Right hindlimb (tissue), 1 donor: ENCODE measurements at places on chromosomes 6 and 20.
A peak's percentile ranks its signal among the peaks of the same experiment; 100 is the strongest.

- DNase-seq, result no peak
Observed at GRCh38 chr6:39576556-39577303, 148.5 kb downstream of the KIF6 start.

DNA sequence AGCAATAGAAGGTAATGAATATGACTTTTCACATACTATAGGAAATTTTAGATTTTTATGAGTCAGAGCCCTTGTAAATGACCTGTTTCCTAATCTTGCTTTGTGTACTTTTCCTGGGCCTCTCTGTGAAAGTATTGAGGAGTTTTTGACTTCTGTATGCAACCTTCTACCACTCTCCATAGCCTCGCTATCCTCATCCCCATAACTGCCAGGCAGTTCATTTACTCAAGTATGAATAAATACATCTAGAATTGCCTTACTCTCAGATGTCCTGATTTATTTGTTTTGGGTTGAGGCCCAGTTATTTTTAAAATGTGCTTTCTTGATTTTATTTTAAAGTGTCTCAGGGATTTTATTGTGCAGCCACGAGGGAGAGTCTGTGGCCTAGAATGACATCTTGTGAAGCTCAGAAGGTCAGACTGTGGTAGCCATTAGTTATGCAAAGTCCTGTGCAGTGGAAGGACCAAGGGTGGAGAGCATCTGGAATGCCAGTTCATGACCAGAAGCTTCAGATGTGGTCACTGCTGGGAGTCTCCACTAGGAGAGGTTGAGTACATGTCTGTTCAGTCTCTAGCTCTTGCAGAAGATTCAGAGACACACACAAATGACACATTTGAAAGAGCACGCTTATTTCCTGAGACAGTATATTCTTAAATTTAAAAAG is 346.2 kb upstream of the IMPG1 start:
- peak; percentile 19 for DNase-seq

DNA sequence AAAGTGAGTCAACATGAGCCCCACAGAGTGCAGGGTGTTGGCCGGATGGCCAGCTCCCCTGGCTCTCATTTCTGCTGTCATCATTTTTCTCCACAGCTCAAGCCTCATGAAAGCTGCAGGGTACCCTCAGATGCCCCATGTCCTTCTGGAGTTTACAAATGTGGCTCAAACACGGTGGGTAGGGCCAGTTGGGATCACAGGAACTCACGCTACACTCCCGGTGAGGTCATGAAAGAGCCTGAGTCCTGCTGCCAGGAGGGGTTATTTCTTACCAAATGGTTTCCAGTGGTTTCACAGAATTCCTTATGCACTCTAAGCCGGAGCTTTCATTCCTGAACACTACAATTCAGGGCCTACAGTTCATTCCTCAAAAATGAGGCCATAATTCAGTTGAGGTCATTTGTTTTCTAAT is 78.7 kb downstream of the TMEM170B start:
- no peak for DNase-seq

- DNase-seq, result no peak
Observed at GRCh38 chr6:6436946-6437345, 116.5 kb upstream of the F13A1 start.

- DNase-seq, result no peak
Observed at GRCh38 chr6:129191235-129191634, 308.3 kb downstream of the LAMA2 start.

DNA sequence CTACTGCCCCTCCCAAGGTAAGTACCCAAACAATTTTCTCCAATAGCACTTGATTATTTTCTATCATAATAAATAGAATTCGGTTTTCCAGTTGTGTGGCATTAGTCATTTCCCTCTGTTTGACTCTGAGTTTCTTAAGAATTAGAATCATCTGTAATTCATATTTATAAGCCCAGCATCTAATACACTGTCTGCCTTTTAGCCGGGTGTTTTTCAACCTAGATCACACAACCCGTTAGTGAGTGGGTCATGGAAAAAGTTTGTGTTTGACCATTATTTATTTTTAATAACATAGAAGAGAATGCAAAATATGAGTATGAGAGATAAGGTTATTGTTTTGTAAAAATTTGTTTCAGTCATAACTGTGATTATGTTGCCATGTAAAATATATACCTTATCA is 701.6 kb downstream of the RFPL4B start:
- DNase-seq, result no peak

- no peak for DNase-seq
Observed at GRCh38 chr6:21949211-21949801, 347.5 kb downstream of the PRL start.

- no peak for DNase-seq
Observed at GRCh38 chr20:57871237-57871632, 161.4 kb upstream of the PMEPA1 start.

- DNase-seq, result no peak
Observed at GRCh38 chr20:30985386-30985785, 272.1 kb upstream of the DEFB115 start.

DNA sequence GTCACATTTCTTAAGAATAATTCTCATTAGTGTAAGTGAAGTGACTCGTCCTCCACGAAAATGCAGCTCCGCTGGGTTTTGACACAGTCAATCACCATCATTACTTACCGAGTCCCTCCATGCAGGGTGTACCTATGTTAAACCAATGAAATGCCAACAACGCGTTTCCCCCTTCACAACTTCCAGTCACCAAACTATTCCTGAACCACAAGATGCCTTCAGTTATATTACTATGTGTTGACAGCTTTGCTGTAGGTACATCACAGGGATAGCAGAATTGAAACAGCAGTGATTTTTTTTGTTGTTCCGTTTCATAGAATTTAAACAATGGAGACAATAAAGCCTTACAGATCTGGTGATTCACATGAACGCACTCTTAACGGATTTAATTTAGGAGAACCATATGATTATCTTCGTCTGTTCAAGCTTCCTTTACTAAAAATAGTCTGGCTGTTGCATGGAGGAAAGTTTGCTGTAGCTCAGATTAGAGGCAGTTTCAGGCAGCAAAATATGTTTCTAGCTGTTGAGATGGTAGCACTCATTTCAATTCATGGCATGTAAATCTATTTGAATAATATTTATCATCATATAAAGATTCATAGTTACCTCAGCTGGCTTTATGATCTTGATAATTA is 652.8 kb downstream of the PRKN start:
- DNase-seq, result no peak

DNA sequence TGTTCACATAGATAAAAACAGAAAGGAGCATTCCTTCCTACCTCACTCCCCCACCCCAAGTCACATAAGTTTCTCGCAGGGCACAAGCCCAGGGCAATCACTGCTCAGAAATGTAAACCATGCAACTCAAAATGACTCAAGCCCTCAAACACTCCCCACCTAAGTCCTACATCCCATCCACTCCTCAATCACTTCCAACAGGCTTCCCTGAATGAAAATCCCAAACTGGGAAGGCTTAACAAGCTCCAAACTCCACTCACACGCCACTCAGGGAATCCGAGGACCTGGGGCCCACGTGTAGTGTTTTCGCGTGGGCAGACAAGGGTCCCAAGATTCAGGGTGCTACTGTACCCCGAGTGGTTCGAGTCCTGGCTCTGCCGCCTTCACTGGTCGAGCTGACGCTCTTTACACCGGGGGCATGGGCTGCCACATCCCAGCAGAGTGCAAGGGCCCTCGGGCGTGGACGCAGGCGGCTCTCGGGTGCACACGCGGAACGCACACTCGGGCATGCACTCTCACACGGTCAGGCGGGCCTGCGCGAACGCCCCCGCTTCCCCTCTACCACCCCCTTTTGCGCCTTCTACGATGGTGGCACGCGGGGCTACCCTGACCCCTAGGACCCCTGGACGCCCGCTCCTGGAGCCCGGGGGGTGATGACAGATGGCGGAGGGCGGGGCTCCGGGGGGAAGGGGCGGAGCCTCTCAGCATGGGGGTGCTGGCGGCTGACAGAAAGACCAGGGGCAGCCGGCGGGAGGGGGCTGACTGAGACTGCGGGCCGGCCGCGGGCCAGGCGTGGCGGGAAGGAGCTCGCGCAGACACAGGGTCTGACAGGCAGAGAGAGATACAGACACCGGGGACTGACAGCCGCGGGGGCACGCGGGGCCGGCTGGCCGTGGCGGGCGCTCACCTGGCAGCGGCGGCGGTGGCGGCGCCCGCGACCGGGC is 657 bp downstream of the ZHX3 start:
- peak; percentile 87 for DNase-seq

DNA sequence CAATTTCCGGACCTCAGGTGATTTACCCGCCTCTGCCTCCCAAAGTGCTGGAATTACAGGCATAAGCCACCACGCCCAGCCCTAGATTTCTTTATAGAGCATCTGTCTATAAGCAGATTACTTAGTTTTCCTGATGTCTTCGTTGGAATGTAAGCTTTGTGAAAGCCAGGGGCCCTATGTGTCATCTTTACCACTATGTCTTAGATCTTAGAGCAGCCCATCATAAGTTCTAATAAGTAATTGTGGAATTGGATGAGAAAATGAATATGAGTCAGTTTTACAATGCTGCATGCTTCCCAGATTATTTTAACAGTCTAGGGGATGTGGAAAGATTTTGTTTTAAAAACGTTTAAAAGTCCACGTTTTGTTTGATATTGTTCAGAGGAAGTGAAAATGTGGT is 9.1 kb upstream of the ZBTB2 start:
- no peak for DNase-seq

- no peak for DNase-seq
Observed at GRCh38 chr6:169071394-169071793, 182.3 kb downstream of the THBS2 start.

- DNase-seq, result no peak
Observed at GRCh38 chr20:8652396-8652795, 416.5 kb upstream of the PLCB4 start.

DNA sequence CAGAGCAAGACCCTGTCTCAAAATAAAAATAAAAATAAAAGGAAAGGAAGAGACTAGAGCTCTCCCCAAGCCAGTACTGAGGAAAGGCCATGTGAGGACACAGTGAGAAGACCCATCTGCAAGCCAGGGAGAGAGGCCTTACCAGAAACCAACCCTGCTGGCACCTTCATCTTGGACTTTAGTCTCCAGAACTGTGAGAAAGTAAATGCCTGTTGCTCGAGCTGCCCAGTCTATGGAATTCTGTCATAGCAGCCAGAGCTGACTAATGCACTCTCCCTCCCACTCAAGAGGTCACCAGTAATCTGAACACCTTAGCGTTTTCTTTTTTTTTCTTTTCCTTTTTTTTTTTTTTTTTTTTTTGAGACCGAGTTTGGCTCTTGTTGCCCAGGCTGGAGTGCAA is 7.3 kb upstream of the PRPH2 start:
- DNase-seq, result no peak

DNA sequence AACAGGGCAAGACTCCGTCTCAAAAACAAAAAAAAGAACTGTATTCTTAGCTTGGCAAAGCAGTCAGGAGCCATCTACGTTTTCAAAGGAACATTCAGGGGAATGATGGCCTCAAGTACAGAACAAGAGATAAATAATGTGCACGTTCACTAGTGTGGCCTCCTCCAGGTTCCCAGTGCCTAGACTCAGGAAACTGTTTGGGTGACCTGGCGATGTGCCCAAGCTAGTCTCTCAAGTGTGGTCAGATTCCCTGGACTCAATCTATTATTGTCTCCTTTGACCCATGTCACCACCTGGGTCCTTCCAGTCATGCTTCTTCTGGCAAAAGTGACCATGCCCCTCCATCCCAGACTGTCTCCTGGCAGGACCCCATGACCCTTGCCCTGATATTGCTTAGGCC is 23.7 kb downstream of the TRAF3IP2 start:
- no peak for DNase-seq

DNA sequence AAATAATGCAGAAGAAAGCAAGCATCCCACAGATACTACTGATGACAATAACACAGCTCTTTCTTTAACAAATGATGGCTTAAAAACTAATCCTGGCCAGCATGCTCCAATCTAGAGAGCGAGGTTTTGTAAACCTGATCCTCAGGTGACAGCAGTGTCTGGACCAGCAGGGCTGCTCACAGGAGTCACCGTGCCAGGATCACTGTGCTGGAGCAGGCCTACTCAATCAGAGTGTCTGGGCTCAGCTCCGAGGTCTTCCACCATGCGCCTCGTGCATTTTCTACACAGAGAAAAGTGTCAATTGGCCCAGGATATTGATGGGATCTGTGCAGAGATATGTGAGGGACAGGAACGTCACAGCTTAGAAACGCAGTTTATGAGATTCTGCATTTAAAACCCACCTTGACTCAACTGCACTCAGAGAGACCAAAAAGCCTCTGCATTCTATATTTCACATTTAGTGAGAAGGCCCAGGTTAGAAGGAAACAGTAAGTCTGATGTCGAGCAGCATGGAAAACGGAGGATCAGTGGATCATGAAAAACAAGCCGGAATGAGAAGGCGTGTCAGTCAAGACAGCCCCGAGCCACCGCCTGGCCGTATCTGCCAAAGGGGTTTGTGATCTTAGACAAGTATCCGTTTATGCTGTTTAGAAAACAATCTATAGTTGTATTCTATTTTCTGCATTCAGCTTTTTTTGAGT is 7.8 kb downstream of the RAMACL start:
- DNase-seq, result no peak

GRCh38 chr20:48585061-48585870 is 242.5 kb downstream of the PREX1 start:
- no peak for DNase-seq
